ENCODE measurements at places on chromosomes 12 and 14.

DNA sequence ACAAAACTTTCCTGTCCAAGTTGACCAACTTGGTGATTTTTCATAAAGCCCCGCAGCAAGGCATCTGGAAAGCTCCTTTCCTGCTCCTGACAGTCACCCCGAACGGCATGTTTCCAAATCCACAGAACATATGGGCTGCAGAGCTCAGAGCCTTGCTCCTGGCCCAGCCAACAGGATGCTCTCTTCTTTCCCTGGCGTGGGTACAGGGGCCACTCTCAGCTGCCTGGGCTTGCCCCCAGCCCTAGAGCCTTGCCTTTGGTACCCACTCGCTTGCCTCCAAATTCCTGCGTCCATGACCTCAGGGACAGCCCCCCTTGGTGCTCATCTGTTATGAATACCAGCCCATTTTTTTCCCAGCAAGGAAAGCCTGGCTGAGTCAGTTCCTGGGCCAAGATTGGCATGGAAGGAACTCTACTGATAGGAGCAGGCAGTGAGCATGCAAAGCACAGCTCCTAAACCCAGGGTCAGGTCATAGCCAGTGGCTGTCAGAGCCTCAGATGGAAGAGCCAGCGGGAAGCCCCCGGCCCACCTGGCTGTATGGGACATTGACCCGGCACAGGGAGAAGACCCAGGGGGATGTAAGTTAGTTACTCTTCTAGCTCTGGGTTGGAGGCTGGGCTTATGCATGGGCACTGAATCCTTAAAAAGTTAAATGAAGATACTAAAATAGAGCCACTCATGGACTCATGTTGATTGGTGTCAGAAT lies 105.3 kb upstream of the RTL1 start:
- DNase-seq, result peak; percentile 90

DNA sequence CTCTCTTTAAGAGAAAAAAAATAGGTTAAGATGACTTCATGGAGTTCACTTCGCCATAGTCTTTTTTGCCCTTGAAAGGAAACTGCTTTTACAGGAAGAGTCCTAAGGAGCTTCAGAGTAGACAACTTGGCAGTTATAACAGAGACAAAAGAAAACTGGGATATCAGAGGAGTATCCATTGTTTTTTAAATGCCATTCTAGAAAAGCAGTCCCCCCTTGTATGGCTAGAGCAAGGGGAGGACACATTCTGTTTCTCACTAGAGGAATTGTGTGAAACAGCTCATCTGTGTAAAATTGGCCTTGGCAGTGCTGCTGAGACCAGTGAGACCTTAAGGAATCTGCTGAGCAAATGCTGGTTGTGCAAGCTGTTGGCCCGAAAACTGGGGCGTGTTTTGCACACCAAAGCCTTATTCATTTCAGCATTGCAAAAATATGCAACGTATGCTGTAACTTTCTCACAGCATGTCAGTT lies 128.0 kb downstream of the GPR135 start:
- DNase-seq, result peak; percentile 72

DNA sequence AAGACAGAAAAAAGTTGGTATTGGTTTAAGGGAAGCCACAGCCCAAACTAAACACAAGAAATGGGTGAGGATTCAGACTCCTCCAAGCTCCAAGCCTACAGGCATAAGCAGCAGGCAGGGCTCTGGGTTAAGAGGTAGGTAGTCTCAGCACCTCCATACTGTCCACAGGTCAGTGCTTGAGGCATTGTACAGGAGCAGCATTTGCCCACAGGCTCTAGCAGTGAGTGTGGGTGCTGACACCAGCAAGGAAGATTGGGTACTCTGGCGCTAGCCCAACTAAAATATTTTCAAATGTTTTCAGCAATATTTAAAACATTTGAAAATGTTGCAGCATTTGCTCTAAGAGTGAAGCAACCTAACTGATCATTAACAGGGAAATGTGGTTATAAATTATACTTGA lies 33.1 kb downstream of the FERMT2 start:
- DNase-seq, result peak; percentile 74

GRCh38 chr12:15534322-15534721 lies 212.0 kb downstream of the PTPRO start:
- no peak for DNase-seq

GRCh38 chr12:130226771-130227170 lies 64.5 kb downstream of the FZD10 start:
- no peak for DNase-seq

DNA sequence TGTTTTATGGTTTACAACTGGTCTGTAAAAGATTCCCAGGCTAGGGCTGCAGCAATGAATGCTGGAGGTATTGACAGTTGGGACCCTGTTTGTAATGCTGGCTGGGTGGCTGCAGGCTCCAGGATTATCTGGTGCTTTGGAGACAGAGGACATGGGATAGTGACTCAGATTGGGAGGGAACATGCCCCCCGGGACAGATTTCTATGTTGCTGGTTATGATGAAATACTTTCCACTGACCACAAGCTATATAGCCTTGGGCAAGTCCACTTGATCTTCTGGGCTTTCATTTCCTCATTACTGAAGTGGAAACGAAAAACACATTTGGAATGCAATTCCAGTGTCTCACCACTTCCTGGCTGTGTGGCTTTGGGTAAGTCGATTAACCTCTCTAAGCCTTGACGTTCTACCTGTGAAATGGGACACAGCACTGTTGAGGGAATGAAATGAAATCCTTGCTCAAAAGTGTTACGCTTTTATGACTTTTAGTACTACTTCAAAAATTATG lies 6.3 kb upstream of the TPCN1 start:
- DNase-seq, result peak; percentile 99

DNA sequence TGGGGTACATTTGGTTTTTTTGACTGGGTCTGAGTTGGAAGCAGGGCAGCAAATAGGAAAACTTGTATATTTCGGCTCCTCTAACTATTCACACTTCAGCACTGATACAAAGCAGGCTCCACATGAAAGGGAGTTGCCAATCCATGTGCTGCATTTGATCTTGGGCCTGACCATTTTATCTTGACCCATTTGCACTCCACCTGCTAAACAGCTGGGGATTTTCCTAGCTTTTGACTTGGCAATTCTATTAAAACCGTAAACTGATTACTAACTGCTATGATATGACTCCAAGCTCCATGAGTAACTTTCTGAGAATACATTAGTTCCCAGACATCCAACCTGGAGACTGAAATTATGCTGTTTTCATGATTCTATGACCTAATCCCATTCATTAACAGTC lies 797.1 kb downstream of the BCL11B start:
- DNase-seq, result no peak

- DNase-seq, result no peak
These were observed 363.6 kb downstream of the SNAPC1 start for GRCh38 chr14:62125793-62126192.

DNA sequence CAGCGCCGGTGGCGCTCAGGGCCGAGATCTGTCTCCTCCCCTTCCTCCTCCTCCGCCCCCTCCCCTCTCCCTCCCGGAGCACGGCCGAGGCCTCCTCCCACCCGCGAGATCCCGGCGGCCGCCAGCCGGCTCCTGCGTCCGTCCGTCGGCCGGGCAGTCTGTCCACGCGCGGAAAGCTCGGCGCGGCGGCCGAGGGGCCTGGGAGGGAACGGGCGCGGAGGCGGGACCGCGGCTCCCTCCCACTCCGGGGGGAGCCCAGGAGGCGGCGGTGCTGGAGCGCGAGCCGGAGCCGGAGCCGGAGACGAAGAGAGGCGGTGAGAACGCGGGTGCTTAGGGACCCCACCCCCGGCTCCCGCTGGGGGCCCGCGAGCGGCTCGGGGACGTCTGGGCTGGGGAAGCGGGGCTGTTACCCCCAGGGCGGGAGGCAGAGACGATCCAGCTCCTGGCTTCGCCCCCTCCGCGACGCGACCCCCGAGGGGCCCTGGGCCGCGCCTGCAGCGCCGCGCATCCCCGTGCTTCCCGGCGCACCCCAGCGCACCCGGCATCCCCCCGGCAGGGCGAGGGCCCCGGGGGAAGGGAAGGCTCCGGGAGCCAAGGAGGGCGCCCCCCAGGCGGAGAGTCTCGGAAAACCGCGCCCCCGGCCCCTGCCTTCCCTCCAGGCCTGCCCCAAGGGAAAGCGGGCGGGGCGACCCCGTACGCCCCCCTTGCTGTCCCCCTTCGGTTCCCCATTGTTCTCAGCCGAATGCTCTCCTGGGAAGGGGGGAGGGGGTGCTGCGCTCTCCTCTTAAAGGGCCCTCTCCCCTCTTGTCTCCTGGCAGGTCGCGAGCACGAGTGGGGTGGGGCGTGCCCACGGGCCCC lies at the start of gene DTX1:
TSS of gene DTX1 (plus strand) at position 100 of the 858 bp plus-strand sequence. CDS start 1,463 bp downstream, outside the sequence.
- DNase-seq, result no peak

- DNase-seq, result no peak
These were observed 186.2 kb downstream of the PELI2 start for GRCh38 chr14:56304456-56304855.

GRCh38 chr14:23068789-23069412 lies 11.6 kb upstream of the CDH24 start:
- peak; percentile 86 for DNase-seq

DNA sequence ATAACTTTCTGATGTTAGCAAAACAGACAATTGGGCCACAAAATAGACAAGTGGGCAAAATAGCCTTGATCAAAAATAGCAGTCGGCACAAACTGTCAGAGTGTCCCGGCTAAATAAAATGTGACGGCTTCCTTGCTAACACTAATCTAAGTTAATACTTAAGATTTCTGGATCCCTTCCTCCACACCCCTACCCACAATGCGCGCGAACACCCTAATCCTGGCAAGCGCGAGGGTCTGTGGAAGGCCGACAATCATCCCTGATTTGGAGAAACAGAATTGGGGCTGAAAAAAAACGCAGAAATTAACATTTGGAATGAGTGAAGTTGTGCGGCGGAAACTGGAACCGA lies 489 bp downstream of the CEP290 start:
- no peak for DNase-seq

DNA sequence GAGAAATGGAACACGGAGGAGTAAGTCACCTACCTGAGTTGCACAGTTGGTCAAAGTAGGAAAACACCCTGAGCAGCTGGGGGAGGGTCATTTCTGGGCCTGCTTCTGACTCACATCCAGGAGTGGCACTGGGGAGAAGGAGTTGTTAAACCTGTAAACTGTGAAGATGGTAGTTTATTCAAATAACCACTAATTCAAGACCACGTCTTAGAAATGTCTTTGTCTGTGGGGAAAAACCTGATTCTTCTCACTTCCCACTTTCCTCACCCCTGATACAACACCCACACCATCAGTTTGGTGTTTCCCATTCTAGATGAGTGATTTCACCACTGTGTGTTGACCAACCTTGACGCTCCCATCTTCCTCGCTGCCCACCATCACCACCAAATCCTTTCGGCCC lies 207.1 kb downstream of the ANO4 start:
- DNase-seq, result no peak

- DNase-seq, result no peak
These were observed 78.0 kb downstream of the CPSF2 start for GRCh38 chr14:92199763-92200162.

GRCh38 chr14:100406505-100407131 lies 83.5 kb downstream of the SLC25A47 start:
- DNase-seq, result no peak

DNA sequence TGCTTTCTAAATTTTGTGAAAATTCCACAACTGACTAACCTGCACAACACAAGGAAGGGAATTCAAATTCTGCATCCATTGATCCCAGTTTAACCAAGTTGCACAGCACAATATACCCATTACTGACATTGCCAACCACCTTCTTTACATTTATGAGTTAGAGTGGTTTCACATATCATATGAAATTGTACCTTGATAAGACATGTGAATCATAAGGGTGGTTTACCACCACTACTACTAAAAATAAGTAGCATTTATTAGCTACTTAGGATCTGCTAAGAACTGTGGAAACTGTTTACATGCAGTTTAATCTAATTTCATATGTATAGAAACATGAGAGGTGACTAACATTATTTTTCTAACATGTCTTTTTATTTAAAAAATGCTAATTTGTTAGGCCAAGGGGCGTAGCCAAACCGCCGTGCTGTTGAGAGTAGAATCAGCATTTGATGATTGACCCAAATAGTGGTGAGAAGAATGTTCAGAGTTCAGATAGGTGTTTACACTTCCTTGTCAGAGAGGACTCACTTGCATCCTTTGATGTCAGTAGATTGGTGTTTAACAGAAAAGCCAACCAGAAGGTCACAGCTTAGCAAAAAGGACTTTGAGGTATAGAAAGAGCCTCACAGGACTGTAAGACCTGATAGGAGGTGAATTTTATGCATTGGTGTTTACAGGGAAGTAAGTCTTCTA lies 56.2 kb downstream of the LRFN5 start:
- no peak for DNase-seq

- no peak for DNase-seq
These were observed 2.3 kb downstream of the OTUB2 start for GRCh38 chr14:94028450-94028826.

GRCh38 chr12:94163850-94164249 lies 15.5 kb downstream of the PLXNC1 start:
- DNase-seq, result no peak

DNA sequence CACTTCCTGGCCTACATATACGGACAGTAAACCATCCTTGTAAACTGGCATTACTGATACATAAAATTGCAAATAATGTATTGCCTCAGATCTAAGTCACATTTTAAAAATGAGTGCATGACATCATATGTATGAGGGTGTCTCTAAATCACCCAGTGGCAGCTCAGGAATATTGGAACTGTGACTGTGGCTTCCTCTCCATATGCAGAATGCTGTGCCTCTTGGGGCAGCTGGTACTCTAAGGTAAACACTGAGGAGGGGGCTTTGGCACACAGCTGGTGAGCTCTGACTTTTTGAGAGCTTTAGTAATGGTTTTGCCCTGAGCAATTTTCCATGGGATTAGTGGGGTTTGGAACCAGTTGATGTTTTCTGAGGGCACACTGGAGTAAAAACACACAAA lies 263.7 kb downstream of the BMP4 start:
- no peak for DNase-seq

- no peak for DNase-seq
These were observed 1.9 kb downstream of the SGPP1 start for GRCh38 chr14:63725786-63726460.

DNA sequence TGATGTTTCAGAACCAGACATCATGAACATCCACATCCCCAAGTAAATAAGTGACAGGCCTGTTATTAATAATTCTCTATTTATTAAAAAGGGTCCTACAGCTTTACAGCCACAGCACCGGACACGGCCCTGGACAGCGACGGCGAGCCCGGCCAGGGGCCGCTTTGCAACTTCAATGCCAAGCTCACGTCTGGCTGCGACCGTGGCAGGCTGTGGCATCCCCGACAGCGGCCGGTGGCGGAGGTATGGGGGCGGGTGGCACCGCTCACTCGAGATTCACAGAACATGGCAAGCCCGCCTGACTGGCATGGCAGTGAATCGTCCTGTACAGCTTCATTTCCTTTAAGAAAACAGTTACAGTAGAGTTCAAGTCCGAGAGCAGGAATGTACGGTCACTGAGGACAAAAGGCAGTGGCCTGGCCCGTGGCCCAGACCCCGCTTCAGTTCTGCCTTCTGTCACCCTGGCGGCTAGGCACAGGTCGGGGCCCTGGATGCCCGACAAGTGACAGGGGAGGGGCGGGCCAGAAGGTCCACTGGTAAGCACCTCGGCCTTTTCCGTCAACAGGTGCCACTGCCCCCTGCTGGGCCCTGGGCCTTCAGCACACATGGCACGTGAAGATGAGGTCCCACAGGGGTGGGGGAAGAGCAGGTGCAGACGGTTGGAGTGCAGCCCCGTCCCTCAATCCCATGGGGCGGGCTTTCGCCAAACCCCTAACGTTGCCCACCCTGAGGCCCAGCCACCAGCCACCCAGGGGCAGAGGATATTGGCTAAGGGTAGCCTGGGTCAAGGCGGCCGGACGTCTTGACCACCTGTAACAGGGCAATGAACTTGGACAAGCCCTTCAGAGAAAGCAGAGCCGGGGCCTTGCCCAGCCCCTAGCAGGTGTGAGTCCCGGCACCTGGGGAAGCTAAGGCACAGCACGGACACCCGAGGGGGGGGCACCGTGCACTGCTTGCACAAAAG lies 30.3 kb downstream of the HIP1R start:
- DNase-seq, result no peak

- DNase-seq, result peak; percentile 69
These were observed 19.1 kb upstream of the DHRS7 start for GRCh38 chr14:60184146-60184904.
